ENCODE measurements at places on chromosomes 2 and 18.

DNA sequence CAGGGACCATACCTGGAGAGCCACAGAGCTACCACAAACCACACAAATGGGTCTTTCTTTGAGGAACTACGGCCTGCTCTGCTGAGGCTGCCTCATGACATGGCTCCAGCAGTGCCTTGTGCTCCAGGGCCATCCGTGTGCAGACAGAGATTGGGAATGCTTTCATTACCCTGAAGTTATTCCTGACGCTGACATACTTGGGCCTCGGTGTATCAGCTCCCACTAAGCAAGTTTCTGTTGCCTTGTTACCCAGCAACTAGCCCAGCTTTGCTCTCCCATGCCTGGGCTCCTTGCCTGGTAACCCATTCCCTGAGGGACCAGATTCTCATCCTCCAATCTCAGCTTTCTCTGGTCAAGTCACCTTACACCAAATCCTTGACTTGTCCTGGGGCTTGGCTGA, 80.3 kb upstream of the FZD7 start:
- no peak for DNase-seq

GRCh38 chr2:74249406-74250122, 51.1 kb downstream of the MTHFD2 start:
- no peak for DNase-seq

GRCh38 chr18:65749841-65750240, 971 bp upstream of the CDH7 start:
- DNase-seq: no peak

DNA sequence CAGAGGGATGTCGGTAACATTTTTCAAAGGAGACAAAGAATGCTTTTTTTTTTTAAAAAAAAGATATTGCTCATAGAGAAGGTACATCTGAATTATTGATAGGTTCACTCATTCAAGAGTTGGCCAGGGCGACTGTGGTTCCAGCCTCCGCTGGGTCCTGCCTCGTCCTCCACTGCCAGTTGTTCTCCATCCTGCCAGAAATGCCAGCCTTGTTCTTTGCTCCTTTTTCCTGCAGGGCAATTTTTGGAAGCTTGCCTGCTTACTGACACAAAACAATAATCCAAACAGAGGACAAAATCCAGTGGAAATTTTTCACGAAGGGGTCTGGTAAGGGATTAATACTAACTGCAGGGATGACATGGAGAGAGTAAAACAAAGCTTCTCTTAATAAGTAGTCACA, 1113.0 kb downstream of the CBLN2 start:
- no peak for DNase-seq

- peak; percentile 98 for DNase-seq
These were observed 14.6 kb downstream of the TMSB10 start for GRCh38 chr2:84919885-84920580.

GRCh38 chr18:63074981-63075404, 244.6 kb downstream of the BCL2 start:
- DNase-seq: peak; percentile 20

DNA sequence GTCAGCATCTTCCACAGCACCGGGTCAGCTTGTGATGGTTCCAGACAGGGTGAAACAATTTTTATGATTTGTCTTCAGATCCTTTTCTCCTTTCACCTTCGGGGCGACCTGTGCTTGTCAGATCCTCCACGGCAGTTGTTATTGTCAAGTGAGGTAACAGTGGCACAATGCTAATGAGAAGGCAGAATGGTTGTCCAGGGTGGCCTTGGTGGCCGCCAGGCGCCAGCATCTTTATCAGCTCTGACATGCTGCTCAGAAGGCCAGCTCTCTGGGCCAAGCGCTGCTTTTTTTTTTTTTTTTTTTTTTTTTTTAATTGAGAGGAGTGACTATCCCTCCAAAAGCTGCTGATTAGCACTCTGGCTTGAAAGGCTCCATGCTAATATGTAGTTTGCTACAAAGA, 52.3 kb upstream of the MGAT5 start:
- DNase-seq: no peak

GRCh38 chr2:51299370-51299769, 267.4 kb upstream of the NRXN1 start:
- DNase-seq: no peak

DNA sequence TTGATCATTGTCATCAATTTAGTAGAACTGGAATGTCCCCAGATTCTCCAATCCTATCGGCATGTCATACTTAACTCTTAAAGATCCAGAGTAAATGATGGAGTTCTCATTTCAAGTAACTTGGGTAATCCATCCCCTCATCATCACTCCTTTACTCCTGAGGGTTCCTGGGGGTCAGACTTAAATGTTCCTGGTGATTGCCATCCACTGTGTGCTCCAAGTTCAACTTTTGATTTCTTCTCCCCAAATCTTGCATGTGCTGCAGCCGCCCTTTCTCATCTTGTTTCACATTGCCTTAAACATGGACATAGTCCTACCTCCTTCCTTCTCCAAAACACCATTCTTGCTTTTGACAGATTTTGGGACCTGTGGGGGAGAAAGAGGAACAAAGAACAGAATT, 43.2 kb downstream of the HNMT start:
- DNase-seq: no peak

- DNase-seq: no peak
These were observed 28.5 kb upstream of the HS6ST1 start for GRCh38 chr2:128347171-128347558.

- no peak for DNase-seq
These were observed 86.7 kb upstream of the RAB6C start for GRCh38 chr2:129892773-129893172.

- peak; percentile 93 for DNase-seq
These were observed 490.6 kb downstream of the IRS1 start for GRCh38 chr2:226308986-226309385.

DNA sequence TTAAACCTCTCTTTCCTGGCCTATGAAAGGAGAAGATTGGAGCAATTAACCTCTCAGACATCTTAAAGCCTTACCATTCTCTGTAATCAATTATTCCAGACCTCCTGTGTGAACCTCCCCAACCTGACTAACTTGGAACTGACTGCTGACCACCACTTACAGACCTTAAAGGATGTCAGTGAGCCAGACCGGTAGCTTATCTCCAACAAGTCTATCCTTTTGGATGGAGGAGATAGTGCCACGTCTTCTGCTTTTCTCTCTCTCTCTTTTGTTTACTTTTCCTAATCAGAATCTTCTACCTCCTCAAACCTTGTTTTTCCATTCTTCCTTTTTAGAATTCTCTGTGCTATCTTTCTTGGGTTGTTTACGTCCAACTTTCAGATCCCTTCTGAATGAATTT, 57.2 kb downstream of the LRRTM1 start:
- DNase-seq: no peak

DNA sequence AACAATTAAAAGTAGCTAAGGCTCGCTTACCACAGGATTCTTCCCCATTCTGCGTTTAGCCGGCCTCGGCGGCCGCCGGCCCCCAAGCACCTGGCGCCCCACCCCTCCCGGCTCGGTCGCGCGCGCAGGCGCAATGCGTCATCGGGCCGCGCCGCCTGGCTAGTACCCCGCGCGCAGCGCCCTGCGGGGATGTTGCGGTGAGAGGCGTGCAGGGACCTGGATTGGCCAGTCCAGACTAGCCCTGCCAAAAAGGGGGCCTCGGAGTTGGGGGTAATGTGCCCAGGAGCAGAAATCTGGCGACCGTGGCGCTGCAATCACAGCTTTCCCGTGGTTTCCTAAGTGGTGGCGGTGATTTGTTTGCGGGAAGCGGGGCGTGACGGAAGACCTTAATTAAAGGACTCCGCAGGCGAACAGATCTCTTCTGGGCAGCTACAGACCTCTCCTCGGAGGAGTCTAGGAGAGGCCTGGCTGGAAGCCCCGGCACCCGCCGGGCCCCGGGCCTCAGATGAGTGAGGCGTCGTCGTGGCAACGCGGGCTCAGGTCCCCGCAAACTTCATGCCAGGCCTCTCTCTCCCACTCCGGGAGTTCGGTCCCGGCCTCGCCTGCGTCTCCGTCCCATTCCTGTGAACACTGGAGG, 606 bp downstream of the TMEM237 start:
- peak; percentile 70 for DNase-seq

DNA sequence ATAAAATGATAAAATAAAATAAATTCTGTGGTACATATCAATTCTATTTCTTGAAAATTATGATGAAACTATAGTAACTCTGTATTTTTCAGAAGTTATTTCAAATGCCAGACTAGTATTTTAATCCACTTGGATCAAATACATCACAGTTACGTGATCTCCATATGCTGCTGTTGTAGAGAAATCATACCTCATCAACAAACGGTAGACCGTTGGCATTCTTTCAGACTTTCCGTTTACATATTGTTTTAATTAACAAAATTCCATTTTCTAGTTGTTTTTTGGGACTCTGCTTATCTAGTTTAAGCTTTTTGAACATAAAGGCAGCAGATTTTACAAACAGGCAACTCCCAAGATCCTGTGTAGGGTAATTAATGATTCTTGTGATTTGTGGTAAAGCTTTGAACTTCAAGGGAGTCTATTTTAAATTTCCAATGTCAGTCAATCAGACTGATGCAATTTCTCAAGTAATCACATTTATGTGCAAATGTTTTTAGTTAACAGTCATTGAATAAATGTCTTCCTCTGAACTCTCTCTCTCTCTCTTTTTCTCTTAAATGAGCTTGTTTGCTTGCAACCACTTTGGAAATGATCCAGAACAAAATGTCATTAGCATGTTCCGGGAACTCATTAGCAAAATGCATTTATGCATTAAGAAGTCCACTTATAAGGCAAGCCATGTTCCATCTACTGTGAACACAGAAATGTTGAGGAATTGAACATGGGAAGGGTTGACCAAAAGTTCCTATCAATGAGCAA, 31.8 kb downstream of the NYAP2 start:
- peak; percentile 5 for DNase-seq

- no peak for DNase-seq
These were observed 721.8 kb downstream of the ERBB4 start for GRCh38 chr2:211816754-211817153.
